ENCODE measurements at places on chromosomes 3 and 15.

DNA sequence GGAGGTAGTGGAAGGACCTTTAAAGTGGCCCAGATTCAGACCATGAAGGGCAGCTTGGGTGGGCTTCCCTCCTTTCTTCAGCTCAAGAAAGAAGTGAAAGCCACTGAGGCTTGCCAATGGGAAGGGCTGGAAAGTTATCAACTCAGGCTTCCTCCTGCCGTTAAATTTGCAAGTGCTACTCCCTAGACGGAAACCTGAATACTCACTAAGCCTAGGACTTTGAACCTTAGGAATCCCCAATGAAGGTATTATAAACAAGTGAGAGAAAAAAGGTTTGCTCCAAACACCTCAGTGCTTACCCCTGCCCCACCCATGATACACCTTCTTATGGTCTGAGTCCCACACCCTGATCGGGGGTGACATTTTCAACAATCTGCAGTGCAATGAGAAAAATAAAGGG lies 396.4 kb downstream of the SHQ1 start:
- DNase-seq, result no peak

DNA sequence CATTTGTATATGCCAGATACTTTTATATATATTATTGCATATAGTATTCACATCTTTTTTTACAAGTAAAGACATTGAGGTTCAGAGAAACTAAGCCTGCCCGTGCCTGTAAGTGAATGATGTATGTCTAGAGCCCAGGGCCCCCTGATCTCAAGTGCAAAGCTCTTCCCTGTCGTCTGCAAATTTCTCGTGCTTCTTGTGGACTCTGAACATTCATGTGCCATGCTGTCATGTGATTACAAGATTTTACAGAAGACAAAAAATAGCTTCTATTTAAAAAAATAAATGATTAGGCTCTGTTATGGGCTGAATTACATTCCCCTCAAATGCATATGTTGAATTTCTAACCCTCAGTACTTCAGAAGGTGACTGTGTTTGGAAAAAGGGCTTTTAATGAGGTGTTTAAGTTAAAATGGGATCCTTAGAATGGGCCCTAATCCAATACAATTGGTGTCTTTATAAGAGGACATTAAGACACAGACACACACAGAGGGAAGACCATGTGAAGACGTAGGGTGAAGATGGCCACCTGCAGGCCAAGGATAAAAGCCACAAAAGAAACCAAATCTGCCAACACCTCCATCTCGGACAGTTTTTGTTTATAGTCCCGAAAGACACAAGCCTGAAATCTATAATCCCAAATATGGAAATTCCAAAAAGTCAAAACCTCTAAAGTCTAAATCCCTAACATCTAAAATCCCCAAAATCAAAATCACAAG lies 3.9 kb upstream of the MASP1 start:
- DNase-seq, result no peak

DNA sequence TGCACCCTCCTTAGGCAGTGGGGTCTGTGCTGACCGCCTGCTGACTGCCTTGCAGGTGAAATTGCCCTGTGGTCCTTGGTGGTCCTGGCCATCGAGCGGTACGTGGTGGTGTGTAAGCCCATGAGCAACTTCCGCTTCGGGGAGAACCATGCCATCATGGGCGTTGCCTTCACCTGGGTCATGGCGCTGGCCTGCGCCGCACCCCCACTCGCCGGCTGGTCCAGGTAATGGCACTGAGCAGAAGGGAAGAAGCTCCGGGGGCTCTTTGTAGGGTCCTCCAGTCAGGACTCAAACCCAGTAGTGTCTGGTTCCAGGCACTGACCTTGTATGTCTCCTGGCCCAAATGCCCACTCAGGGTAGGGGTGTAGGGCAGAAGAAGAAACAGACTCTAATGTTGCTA lies 2.4 kb downstream of the RHO start:
- DNase-seq, result no peak

- no peak for DNase-seq
Observed at GRCh38 chr3:66483409-66483906, 17.4 kb downstream of the LRIG1 start.

GRCh38 chr3:171994646-171995428 lies 44.5 kb upstream of the FNDC3B start:
- DNase-seq, result no peak

- DNase-seq, result no peak
Observed at GRCh38 chr3:46442576-46443530, 21.9 kb downstream of the LTF start.

Data from activated CD4-positive, CD25-positive, alpha-beta regulatory T cell treated with anti-CD3 and anti-CD28 coated beads, Interleukin-2, amount 50 U/mL, for 16 hours (primary cell).